Substantia nigra (tissue), 51 donors: ENCODE measurements at places on chromosomes 16 and 17.

DNA sequence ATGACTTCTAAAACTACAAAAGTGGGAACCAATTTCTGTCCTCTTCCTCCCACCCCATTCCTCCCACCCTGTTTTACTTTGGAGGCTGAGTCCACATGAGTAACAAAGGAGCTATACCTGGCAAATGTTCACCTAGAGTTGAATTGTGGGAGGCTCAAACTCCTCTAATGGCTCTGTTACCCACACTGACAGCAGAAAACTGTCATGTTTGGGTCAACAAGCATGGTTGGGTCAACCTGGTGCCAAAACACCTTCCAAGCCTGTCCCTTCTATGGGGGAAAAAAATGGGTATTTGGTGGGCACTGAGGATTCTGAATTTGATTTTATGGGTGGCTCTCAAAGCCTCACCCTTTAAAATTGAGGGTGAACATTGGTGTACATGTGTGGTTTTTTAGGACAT is 12.0 kb upstream of the HOXB13 start:
- no peak for DNase-seq

DNA sequence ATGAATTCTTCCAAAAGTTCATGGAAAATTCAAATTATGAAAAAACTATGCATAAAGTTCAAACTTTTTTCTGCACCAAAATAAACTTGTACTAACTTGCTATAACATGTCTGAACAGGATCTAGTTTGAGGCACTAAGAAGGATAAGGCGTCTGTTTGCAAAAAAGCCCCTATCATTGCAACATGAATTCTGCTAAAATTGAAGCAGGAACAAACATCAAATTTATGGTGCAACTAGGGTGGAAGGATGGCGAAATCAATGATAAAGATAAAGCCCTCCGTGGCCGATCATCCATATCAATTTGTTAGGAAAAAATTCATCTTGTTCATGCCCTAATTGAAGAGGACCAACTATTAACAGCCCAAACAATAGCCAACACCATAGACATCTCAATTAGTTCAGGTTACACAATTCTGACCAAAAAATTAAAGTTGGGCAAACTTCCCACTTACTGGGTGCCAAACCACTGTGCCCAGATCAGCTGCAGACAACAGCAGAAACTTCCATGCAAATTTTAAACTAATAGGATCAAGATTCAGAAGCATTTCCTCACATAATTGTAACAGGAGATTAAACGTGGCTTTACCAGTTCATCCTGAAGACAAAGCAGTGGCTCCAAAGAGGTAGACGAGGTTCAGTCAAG is 12.9 kb downstream of the IL21R start:
- no peak for DNase-seq

DNA sequence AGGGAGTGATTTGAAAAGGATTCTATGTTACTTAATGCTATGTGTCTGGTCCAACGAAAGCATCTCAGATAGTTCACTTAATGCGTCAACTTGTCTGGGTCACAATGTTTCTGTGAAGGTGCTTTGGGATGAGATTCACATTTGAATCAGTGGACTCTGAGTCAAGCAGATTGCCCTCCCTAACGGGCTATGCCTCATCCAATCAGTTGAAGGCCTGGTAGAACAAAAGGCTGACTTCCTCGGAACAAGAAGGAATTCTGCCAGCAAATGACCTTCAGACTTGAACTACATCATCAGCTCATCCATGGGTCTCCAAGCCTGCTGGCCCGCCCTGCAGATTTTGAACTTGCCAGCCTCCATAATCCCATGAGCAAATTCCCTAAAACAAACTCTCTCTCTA is 15.2 kb downstream of the EMP2 start:
- DNase-seq = no peak

GRCh38 chr16:54253118-54253517 is 33.5 kb downstream of the IRX3 start:
- DNase-seq = no peak

- no peak for DNase-seq
These were observed 16.0 kb downstream of the SPNS3 start for GRCh38 chr17:4449736-4450135.

GRCh38 chr17:50917418-50917743 is 51.2 kb upstream of the TOB1 start:
- DNase-seq = no peak
